ENCODE measurements at places on chromosomes 2 and 18. TPM values are rescaled to one million over a fixed set of nuclear protein-coding genes. Genes with fewer than 3 reads are reported as not detected.

- H3K27me3 ChIP-seq, result peaks cover 2% of the 10 kb centered on the region
- peaks cover 24% of the 10 kb centered on the region for H3K4me1 ChIP-seq
- H3K27ac ChIP-seq, result peak overlapping the region; percentile 48
These were observed 28.3 kb upstream of the KCNS3 start for GRCh38 chr2:17850151-17850550.

The EGR4 gene
- total RNA-seq, result not detected

DNA sequence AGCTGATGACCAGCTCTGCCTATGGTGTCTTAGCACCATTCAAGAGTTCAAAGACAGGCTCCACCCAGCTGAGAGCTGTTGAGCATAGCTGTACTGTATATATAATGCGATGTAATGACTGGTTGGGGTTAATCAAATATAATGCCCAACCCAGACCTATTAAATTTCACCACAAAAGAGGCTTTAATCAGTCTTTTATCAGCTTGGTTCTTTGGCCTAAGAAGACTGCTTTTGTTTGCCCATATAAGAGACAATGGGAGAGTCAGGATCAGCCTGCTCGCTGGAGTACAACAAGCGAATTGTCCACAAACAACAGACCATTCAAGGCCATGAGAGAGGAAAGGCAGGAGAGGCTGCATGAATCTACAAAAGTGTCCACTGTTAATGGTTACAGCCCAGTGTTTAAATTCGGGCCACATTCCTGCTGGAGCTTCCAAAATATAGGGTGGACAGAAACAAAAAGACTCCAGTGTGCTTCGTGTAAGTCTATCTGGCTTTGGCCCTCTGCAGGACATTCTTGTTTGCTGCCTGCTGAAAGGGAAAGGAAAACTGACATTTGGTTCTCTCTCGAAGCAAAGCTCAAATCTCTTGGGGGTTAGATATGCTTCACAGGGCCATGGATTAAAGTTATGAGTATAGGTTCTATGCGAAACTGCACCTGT, 299.0 kb upstream of the FBXO11 start:
- no peak for DNase-seq
- no peaks in the 10 kb centered on the region for H3K36me3 ChIP-seq
- H3K27me3 ChIP-seq, result no peaks in the 10 kb centered on the region
- peak overlapping the region; percentile 48 for H3K27ac ChIP-seq
- peaks cover 24% of the 10 kb centered on the region for H3K4me1 ChIP-seq
- H3K4me3 ChIP-seq, result no peak overlapping the region

GRCh38 chr2:159249990-159250715, 36.4 kb downstream of the WDSUB1 start:
- H3K27me3 ChIP-seq, result no peaks in the 10 kb centered on the region
- no peaks in the 10 kb centered on the region for H3K4me1 ChIP-seq
- H3K4me3 ChIP-seq, result no peak overlapping the region
- DNase-seq, result no peak
- H3K27ac ChIP-seq, result no peak overlapping the region
- H3K36me3 ChIP-seq, result peaks cover 6% of the 10 kb centered on the region

GRCh38 chr2:222945887-222946286, 85.1 kb downstream of the ACSL3 start:
- no peaks in the 10 kb centered on the region for H3K4me1 ChIP-seq
- no peaks in the 10 kb centered on the region for H3K27me3 ChIP-seq
- no peaks in the 10 kb centered on the region for H3K36me3 ChIP-seq
- H3K27ac ChIP-seq, result no peak overlapping the region

- no peak overlapping the region for H3K4me3 ChIP-seq
- H3K36me3 ChIP-seq, result no peaks in the 10 kb centered on the region
- H3K27me3 ChIP-seq, result no peaks in the 10 kb centered on the region
- H3K4me1 ChIP-seq, result no peaks in the 10 kb centered on the region
- no peak overlapping the region for H3K27ac ChIP-seq
These were observed 6.9 kb upstream of the CNNM4 start for GRCh38 chr2:96753661-96754282.

DNA sequence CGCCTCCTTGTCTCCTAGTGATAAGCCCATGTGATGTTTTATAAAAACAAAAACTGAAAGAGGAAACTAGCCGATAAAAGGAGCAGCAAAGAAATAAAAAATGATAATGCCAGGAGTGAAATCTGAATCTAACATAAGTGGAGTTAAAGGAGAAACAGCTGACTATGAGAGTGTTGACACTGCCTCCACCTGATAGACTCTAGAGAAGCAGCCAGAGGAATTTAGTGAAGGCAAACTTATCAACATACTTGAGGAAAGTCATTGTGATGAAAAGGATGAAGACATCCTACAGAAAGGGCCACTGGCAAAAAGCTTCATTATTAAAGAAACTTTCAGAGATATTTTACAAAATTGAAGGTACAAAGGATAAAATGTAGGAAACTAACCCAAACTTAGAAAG, 1.9 kb downstream of the M1AP start:
- H3K36me3 ChIP-seq, result no peaks in the 10 kb centered on the region
- no peak overlapping the region for H3K27ac ChIP-seq
- H3K4me3 ChIP-seq, result no peak overlapping the region
- peaks cover 5% of the 10 kb centered on the region for H3K27me3 ChIP-seq
- no peaks in the 10 kb centered on the region for H3K4me1 ChIP-seq

The SERPINB5 gene
- total RNA-seq, result not detected

The CFAP53 gene
- 0.22 TPM for total RNA-seq

The MSTN gene
- total RNA-seq, result not detected

The CYP1B1 gene
- total RNA-seq, result 3.4 TPM

DNA sequence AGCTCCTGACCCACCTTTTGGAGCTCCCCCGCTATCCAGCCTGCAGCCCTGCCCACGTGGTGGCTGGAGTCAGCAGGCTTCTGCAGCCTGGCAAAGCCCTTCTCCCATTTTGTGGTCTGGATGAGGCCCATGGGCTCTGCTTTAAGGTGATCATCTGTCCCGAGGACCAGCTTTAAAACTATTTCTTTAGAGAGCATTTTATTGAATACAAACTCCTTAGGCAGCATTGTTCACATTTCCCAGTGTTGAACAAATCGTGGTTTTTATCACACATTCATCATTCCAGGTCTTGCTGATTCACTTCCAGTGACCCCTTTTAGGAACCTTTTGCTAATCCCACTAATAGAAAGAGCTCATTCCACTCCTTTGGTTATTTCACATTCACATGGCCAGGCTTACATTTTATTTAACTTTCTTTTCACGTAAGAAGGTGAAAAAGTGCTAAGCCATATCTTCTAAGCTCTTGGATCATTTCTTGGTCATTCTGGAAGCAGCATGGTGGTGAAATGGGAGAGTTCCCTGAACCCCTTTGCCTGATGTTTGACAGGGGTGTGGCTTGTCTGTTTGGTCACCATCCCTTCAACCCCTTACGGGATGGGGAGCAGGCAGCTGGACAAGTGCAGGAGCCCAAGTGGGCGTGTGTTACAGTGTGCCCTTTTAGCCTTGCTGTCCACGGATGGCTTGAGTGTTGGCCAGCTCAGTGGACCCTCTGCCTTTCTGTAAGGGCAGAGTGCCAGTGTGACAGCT, 80.4 kb upstream of the RAPGEF4 start:
- no peak overlapping the region for H3K27ac ChIP-seq
- H3K36me3 ChIP-seq, result peaks cover 21% of the 10 kb centered on the region
- H3K27me3 ChIP-seq, result peaks cover 3% of the 10 kb centered on the region
- no peaks in the 10 kb centered on the region for H3K4me1 ChIP-seq
- DNase-seq, result no peak

DNA sequence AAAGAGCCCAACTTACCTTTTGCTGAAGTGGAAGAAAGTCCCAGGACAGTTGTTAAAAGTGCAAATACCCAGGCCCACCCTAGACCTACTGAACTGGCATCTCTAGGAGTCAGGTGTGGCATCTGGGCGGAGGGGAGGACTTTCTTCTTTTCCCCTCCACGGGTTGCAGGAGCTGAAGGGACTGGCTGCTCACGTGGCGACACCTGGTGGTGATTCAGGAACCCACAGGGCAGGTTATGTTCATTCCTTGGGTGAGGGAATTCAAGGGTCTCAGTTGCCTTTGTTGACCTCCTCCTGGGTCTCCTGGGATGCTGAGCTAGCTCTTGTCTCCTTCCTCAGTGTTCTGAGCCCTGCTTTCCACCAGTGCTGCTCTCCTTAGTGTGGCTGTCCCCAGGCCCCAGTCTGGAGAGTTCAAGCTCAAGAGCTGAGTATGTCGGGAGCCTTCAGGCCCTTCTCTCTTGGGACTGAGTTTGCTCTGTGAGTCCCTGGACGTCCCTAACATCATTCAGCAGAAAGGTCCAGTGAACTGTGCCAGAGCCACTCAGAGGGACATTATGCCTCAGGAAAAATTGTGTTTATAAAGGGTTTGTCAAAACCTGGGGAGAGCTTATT, 56.9 kb downstream of the DYSF start:
- no peaks in the 10 kb centered on the region for H3K4me1 ChIP-seq
- H3K36me3 ChIP-seq, result no peaks in the 10 kb centered on the region
- no peak overlapping the region for H3K4me3 ChIP-seq

- no peaks in the 10 kb centered on the region for H3K27me3 ChIP-seq
- no peak overlapping the region for H3K4me3 ChIP-seq
- H3K36me3 ChIP-seq, result no peaks in the 10 kb centered on the region
- no peak for DNase-seq
These were observed 22.0 kb downstream of the ARHGAP15 start for GRCh38 chr2:143151111-143151752.

DNA sequence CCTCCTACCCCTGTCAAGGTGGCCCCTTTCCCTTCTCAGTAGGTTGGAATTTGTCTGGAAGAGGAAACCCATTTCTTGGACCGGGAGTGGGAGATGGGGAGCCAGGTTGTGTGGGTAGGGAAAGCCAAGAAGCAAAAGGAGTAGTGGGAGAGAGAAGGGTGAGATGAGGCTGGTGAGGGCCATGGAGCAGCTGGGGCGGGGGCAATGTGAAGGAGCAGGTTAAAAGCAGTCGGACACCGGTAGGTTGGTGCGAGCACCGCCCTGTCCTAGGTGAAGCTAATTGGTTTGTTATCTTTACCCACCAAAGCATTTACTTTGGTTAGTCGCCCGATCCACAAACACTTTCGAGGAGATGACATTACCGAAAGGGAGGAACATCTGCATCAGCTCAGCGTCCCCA, 306.8 kb downstream of the CELF4 start:
- no peaks in the 10 kb centered on the region for H3K36me3 ChIP-seq
- H3K4me3 ChIP-seq, result no peak overlapping the region
- H3K27me3 ChIP-seq, result peaks cover 18% of the 10 kb centered on the region

- peaks cover 7% of the 10 kb centered on the region for H3K36me3 ChIP-seq
- no peak overlapping the region for H3K27ac ChIP-seq
- peaks cover 9% of the 10 kb centered on the region for H3K4me1 ChIP-seq
- H3K27me3 ChIP-seq, result peaks cover 2% of the 10 kb centered on the region
- H3K4me3 ChIP-seq, result no peak overlapping the region
These were observed 173.5 kb downstream of the CDH2 start for GRCh38 chr18:28003451-28003850.

- no peak overlapping the region for H3K4me3 ChIP-seq
- H3K27me3 ChIP-seq, result peaks cover 1% of the 10 kb centered on the region
- no peak for DNase-seq
- peaks cover 14% of the 10 kb centered on the region for H3K4me1 ChIP-seq
These were observed 84.4 kb downstream of the DGKD start for GRCh38 chr2:233438573-233439147.

The VSNL1 gene
- total RNA-seq, result 6.1 TPM

The GKN2 gene
- total RNA-seq, result not detected

GRCh38 chr2:168006498-168006897, 240.9 kb downstream of the STK39 start:
- no peak overlapping the region for H3K27ac ChIP-seq
- H3K27me3 ChIP-seq, result no peaks in the 10 kb centered on the region
- peaks cover 19% of the 10 kb centered on the region for H3K4me1 ChIP-seq

The RNF25 gene
- 34.6 TPM for total RNA-seq

- no peak for DNase-seq
- no peaks in the 10 kb centered on the region for H3K27me3 ChIP-seq
- no peak overlapping the region for H3K27ac ChIP-seq
- H3K36me3 ChIP-seq, result no peaks in the 10 kb centered on the region
These were observed 596.2 kb downstream of the ARHGAP15 start for GRCh38 chr2:143725400-143725799.

The GNAL gene
- total RNA-seq, result 52.5 TPM

DNA sequence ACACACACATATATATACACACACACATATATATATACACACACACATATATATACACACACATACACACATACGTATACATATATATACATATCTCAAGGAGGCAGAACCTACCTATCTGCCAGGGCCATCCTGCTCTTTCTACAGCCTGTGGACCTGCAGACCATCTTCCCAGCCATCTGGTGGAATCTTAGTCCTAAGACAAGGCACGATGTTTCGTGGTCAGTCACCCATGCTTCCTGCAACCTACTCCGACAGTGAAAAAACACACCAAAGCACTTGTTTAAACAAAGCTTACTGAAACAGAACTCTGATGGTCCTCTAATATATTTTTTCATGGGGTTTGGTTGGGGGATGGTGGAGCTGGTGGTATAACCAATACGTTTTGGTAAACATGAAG, 164.2 kb upstream of the ZNF521 start:
- no peak overlapping the region for H3K27ac ChIP-seq
- peaks cover 2% of the 10 kb centered on the region for H3K27me3 ChIP-seq
- H3K4me3 ChIP-seq, result no peak overlapping the region

The NGEF gene
- 7.2 TPM for total RNA-seq

DNA sequence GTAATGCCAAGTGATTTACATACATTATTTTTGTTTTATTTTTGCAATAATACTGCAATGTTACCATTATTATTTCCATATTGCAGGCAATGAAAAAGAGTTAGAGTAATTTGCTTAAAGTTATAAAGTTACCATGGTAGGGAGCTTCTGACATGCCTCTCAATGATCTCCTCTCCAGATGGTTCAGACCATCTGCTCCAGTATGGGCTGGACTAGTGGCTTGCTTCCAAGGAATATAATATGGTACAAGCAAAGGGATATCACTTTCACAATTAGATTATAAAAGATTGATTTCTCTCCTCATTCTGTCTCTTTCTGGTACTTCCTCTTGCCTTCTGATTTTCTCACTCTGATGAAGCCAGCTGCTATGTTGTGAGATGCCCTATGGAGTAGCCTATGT, 245.4 kb downstream of the INSIG2 start:
- peaks cover 4% of the 10 kb centered on the region for H3K4me1 ChIP-seq
- H3K27me3 ChIP-seq, result peaks cover 2% of the 10 kb centered on the region
- no peak for DNase-seq
- H3K27ac ChIP-seq, result no peak overlapping the region

- DNase-seq, result no peak
- no peaks in the 10 kb centered on the region for H3K27me3 ChIP-seq
- no peak overlapping the region for H3K27ac ChIP-seq
- H3K36me3 ChIP-seq, result peaks cover 26% of the 10 kb centered on the region
These were observed 172.7 kb upstream of the ARL4C start for GRCh38 chr2:234669621-234670020.

DNA sequence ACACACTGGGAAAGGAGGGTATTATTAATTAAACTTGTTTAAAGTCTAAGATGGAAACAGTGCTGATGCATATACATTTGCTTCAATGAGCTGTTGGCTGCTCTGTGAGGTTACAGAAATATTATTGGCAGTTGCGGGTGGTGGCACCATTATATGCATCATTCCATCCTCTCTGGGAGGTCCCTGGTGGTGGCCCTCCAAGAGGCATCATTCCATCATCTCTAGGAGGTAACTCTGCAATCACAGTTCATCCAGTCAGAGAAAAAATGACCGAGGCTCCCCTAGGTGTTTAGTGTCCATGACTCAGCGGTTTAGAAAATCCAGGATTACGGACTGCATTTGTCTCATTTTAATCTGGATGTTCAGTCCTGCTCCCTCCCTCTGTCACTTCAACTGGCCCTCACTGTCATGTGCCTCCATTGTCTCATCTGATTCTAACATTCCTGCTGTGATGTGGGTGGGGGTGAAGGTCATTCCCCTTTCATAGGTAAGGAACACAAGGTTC, 15.4 kb downstream of the AFF3 start:
- no peak overlapping the region for H3K4me3 ChIP-seq
- H3K27ac ChIP-seq, result no peak overlapping the region
- H3K27me3 ChIP-seq, result peaks cover 3% of the 10 kb centered on the region
- peaks cover 6% of the 10 kb centered on the region for H3K36me3 ChIP-seq
- no peak for DNase-seq

- no peak for DNase-seq
- H3K36me3 ChIP-seq, result peaks cover 9% of the 10 kb centered on the region
- no peak overlapping the region for H3K4me3 ChIP-seq
- H3K4me1 ChIP-seq, result no peaks in the 10 kb centered on the region
These were observed 88.8 kb upstream of the DNMT3A start for GRCh38 chr2:25430556-25430955.
